Tongue (tissue), 3 donors: ENCODE measurements at places on chromosomes 2 and 18. TPM values are rescaled to one million over a fixed set of nuclear protein-coding genes. Genes with fewer than 3 reads are reported as not detected.

GRCh38 chr18:63142594-63143225 lies 176.9 kb downstream of the BCL2 start:
- peak; percentile 69 for DNase-seq

- DNase-seq: peak; percentile 97
These were observed 28.4 kb upstream of the PUM2 start for GRCh38 chr2:20378891-20379519.

- no peak for DNase-seq
These were observed 651.4 kb downstream of the STK39 start for GRCh38 chr2:167595839-167596471.

DNA sequence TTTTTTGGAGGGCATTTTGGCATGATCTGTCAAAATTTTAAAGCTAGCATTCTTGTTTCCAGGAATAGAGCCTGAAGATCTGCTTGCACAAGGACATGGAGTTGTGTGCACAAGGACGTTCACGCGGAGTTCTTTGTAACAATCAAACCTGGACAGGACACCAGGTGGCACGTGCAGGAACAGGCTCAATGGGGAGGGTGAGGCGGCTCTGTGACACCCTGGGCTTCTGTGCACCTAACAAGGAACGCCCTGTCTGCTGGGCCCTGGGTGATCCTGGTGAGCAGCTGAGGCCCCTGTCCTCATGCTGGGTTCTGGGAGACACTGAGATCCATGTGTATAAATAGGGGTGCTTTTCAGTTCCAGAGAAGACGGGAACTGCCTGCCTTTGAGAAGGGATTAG lies 93.1 kb upstream of the PXDN start:
- DNase-seq: peak; percentile 8

DNA sequence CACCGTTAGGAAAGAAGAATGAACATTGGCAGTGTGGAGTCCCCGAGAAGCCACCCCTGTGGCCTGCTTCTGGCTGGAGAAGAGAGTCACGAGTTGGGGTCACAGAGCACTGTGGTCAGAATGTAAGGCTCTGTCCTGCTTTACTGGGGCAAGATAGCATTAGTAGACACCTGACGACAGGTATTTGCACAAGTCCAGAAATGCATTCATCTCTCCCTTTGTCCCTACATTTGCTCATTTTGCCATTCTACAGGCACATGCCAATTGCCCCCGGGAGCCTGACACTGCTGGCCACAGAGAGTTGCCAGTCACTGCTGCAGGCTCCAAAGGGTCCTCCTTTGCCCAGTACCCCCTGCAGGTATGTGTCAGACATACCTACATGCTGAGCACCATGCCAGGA lies 133.3 kb downstream of the SMAD2 start:
- DNase-seq: no peak

DNA sequence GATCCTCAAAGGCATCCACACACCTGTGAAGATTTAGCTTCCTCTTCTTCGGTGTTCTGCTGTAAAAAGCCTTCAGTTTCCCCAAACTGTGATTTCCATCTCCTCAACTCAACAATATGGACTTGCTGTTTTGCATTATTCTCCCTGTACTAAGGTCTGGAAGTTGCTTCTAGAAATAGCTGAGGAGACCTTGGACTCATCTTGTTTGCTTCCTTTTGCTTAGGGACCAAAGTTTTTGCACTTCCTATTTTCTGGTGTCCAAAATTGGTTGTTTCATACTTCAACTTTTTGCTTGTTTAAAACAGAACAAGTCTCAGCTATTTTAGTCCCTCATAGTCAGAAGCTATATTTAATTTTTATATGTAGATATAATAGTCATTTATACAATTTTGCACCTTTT lies 201.9 kb upstream of the COPS8 start:
- no peak for DNase-seq

GRCh38 chr2:202945-203344 lies 60.9 kb downstream of the SH3YL1 start:
- DNase-seq: peak; percentile 30

DNA sequence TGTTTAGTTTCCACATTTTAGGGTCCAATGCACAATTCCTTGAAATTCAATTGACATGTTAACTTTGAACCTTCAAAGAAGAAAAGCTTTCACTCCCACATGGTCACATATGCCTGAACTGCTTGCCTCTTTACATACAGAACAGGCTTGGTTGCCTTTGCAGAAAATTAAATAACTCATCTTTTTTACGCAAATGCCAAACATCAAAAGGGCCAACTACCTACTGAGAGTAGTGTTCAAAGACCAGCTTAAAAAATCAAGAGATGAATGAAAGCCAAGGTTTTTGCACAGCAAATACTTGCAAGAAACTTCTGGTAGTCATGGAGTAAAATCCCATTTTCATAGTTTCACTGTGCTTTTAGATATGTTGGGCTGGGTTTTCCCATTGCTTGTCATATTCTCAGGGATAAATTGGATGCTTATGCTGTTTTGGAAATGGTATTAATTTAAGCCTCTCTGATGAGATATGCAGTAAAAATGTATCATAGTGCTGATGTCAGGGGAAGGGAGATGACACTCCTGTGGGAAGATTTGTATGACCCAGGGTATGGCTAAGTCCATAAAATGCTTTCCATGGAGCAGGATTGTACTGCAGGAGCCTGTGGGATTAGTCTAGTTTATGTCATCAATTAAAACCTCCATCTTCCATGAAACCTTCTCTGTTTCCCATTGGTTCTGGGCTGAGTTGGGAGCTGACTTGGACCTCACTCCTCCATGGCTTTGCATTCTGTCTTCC lies 60.6 kb upstream of the DARS1 start:
- peak; percentile 93 for DNase-seq

GRCh38 chr2:60552078-60552850 lies 1.2 kb downstream of the BCL11A start:
- DNase-seq: peak; percentile 54

GRCh38 chr2:219698748-219699439 lies 71.5 kb downstream of the SLC4A3 start:
- no peak for DNase-seq

GRCh38 chr2:117745537-117745936 lies 69.0 kb upstream of the DDX18 start:
- no peak for DNase-seq

DNA sequence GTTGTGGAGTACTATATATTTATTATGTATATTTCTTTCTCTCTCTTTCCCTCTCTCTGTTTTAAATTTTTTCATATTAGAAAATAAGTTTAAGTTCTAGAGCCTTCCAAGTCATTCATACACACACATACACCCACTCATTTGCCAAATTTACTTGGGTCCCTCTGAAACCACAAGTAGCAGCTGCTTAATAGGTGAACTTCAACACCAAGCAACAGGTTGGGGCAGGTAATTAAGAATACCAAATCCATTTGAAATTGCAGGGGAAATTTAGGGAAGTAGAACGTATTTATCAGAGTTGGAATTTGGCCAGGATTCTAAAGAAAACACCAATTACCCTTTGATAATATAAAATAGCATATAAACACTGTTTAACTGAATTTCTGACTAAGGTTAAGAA lies 75.0 kb upstream of the RBBP8 start:
- DNase-seq: no peak

DNA sequence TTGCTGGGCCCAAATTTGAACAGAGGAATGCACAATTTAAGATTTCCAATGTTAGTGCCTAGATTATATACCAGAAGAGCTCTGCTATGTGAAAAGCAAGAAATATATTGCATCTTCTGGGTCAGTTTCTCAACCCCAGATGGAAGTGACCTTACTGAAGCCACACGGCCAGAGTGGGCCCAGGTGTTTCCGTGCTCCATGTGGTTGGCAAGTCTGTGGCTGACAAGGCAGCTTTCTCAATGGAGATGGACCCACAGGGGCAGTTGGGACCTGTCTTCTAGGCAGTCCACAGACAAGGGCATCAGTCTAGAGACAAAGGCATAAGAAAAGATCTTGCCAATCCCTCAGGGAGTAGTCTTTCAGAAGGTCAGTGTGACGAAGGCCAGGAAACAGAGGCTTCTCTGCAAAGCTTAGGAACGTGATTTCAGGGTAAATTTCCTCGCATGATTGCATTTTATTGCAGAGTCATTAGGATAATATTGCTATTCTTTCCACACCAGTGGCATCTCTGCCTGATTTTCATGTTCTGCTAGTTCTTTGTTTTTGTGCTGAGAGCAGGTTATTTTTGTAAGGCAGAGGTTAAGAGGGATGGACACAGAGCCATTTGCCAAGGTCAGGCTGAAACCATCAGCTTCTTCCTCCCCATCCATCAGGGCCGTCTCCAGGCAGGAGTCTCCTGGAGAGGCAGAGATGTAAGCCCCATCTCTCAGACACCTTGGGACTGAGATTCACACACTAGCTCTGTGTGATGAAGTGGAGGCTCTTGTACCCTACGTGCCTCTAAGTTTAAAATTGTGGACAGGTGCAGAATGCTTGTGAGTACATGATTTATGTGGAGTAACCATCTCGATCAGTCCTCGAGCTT lies 202.1 kb downstream of the ANKRD30B start:
- DNase-seq: no peak

DNA sequence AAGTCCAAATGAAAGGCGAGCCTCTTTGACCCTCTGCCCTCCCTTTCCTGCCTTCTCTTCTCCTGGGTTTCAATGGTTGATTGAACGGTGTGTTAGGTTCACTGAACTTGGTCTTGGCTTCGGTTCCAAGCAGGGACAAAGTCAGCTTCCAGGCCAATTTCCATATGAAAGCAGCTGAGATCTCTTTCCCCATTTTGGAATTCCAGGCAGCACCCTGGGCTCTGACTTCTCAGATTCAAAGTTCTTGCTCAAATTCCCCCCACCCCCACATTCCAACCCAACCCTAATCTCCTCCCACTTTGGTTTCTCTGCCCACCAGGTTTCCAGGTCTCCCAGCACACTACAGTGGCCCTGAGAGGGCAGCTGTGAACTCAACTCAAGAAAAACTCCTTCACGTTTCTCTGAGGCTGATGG lies 231.0 kb downstream of the INSIG2 start:
- DNase-seq: no peak

GRCh38 chr2:105175231-105175630 lies 66.3 kb upstream of the GPR45 start:
- no peak for DNase-seq

The SERPINB5 gene
- total RNA-seq: 25.3 TPM

The GLI2 gene
- total RNA-seq: 6.9 TPM

The MC2R gene
- total RNA-seq: not detected

The CDK15 gene
- 0.62 TPM for total RNA-seq
